ENCODE measurements at places on chromosomes 5 and 9.
A peak's percentile ranks its signal among the peaks of the same experiment; 100 is the strongest.

- DNase-seq = no peak
Measured at GRCh38 chr5:62701036-62701435, 122.4 kb downstream of the LRRC70 start.

DNA sequence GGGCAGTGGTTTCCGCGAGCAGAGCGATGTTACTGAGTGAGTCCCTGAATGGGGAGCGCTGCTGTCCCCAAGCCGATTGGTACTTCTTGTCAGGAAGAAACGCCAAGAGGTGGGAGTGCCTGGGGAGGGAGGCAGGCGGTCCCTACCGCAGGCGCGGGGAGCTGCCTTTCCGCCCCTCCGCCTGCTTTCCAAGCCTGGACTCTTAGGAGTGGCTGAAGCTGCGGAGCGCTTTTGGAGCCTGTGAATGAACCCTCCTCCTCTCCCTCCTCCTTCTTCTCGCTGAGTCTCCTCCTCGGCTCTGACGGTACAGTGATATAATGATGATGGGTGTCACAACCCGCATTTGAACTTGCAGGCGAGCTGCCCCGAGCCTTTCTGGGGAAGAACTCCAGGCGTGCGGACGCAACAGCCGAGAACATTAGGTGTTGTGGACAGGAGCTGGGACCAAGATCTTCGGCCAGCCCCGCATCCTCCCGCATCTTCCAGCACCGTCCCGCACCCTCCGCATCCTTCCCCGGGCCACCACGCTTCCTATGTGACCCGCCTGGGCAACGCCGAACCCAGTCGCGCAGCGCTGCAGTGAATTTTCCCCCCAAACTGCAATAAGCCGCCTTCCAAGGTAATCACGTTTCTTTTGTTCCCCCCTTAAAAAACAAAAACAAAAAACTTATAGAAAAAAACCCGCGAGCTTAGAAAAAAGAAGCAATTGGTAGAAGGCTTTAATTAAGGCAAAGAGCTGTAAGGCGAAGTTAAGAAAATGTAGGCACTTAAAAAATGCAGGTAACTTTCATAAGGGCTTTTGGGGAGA is at the start of gene VCAN:
Gene VCAN, plus strand, starts transcription at position 340 of the 808 bp plus-strand sequence. CDS start 11,775 bp downstream, outside the sequence.
- no peak for DNase-seq

- no peak for DNase-seq
Measured at GRCh38 chr9:99556998-99557397, 264.7 kb upstream of the NR4A3 start.

- peak; percentile 78 for DNase-seq
Measured at GRCh38 chr9:78127279-78128225, 95.9 kb upstream of the GNAQ start.

- no peak for DNase-seq
Measured at GRCh38 chr9:115952430-115953292, 200.9 kb upstream of the PAPPA start.

GRCh38 chr5:135708481-135709207 is 125.8 kb upstream of the SLC25A48 start:
- DNase-seq = no peak

- DNase-seq = no peak
Measured at GRCh38 chr5:111676466-111676865, 80.5 kb downstream of the NREP start.

GRCh38 chr5:109297900-109298299 is 111.9 kb downstream of the PJA2 start:
- DNase-seq = no peak

DNA sequence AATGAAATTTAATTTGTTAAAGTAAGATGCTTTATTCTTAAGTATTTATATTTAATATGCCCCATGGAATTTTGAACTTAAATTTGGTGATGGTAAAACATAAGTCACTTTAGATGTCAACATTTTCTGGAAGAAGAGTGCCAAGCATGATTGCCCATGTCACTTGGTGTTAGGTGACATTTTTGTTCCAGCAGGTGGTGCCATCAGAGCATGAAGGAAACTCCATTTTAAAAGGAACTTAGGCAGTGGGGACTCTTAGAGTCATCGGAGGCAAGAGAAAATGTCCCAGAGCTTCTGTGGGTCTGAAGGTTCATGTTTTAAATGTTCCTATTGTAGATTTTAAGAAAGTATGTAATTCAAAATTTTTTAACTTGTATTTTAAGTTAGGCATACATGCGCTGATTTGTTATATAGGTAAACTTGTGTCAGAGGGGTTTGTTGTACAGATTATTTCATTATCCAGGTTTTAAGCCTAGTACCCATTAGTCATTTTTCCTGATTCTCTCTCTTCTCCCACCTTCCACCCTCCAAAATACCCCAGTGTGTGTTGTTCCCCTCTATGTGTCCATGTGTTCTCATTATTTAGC is 789.3 kb downstream of the SEMA5A start:
- DNase-seq = no peak

DNA sequence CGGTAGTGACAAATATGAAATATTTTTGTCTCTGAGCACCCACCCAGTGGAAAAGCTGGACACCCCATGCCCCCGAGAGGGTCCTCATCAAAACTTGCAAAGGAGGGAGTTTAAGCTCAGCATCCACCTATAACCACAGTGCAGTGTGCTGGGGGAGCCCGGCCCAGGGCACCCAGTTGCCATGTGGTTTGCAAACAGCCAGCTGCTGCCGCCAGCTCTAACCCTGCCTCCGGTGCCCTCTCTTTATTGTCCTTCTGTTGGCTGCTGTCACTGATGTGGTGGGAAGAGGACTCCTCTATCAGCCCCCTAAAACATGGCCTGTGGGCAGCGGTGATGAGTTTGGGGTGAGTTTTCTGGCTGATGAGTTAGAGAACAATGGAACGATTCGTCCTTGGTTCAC is 160.9 kb upstream of the MVB12B start:
- no peak for DNase-seq

DNA sequence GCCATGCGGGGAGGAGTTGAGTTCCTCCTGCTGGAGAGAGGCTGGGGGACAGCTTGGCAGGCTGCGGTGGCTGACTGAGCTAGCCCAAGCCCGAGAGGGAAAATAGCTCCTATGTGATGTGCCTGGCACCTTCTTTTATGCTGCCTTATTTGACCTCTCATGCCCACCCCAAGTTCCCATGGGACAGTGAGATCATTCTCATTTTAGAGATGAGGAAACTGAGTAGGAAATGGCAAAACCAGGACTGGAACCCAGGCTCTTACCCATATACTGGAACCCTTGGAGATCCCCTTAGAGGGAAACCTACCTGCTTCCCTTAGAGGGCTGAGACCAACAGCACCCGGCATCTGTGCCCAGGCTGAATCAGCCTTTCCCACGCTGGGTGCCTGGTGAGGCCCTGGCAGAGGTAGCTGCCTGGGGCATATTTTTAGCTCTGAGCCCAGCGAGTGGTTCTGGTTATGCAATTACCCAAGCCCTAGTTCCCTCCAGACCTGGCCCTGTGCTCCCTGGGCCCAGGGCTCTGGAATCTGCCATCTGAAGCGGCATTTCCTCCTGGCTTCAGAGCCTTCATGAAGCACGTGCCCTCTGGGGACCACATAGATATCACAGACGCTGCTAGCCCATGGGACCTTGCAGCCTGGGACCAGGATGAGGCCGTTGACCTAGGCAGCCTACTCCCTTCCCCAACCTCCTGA is 23.6 kb downstream of the COL27A1 start:
- no peak for DNase-seq

DNA sequence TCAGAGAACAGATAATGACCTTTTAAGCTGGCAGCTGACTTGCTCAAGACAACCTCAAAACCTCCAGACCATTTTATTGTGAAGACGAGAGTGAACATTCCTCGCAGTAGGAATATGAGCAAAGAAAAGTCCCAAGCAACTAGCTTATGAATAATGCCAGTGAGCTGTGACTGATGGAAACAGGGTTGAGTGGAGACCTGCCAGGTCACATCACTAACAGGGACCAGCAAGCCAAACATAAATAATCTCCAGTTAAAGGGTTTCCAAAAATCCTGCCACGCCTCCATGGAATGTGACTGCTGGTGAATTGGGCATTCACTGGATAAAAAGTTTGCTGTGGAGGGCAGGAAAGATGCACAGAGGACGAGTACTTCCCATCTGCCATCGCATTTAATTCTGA is 185.4 kb downstream of the CRB2 start:
- no peak for DNase-seq

- DNase-seq = no peak
Measured at GRCh38 chr5:2755076-2755680, 3.7 kb upstream of the IRX2 start.

DNA sequence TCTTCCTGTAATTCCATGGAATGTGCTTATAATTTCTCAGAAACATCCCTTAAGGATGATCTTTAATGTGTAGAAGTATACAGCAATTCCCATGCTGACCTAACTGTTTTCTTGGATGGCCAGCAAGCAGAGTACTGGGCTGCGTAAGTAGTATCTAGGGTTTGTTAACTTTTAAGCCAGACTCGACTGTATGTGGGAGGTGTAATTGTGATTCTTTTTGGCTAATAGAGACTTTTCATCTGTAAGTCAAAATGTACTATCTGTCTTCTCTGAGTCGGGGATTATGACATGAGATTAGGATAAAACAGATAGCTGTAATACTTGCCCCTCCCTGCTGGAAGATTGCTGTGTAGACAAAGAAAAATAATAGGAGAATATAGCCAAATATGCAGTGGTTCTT is 169.3 kb downstream of the SGCD start:
- DNase-seq = no peak

DNA sequence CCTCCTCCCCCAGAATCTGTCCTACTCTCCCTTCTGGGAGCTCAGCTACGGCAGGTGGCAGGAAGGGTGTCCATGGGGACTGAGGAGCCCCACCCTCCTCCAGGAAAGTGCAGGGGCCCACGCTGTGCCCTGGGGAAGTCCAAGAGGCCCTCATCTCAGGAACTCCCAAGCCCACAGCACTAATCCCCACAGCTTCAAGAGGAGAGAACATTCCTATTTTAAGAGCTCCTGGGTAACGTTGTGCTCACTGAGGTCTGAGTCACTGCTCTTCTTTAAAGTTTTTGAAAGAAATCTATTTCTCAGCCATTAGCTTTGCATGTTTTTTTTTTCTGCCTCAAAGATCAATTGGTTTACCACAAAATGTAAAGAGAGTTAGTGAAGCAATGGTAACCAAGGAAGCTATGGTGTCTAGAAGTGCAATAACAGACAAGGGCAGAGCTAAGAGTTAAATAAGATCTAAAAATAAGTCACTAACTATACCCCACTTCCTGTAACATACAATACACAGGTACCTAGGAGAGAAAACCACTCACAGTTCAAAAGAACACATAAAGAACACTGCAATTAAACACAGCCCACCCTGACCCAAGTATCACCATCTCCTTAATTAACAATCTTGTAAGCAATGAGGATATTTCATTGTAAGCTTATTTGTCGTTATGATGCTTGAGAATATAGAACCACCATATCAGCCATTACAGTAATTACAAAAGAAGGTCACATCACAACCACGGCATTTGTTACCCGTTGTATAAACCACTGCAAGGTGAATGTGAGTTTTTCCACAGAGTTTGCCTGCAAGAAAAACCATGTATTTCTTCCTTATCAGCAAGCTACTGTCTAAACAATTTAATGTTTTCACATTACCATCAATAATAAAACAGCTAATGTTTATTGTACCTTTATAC is 382.3 kb upstream of the SLC30A5 start:
- DNase-seq = no peak

DNA sequence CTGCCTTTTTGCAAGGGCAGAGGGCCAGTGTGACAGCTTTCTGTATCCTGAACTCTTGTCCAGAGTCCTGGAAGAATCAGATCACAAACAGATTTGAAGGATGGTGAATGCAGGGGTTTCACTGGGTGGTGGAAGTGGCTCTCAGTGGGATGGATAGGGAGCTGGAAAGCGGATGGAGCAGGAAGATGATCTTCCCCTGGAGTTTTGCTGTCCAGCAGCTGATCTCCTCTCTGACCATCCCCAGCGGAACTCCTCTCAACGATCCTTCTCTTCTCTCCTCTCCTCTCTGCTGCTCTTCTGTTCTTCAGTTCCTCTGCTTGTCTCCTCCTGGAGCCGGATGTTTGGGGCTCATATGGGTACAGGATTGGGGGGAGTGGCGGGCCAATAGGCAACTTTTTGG is 108.3 kb upstream of the HMHB1 start:
- DNase-seq = no peak

DNA sequence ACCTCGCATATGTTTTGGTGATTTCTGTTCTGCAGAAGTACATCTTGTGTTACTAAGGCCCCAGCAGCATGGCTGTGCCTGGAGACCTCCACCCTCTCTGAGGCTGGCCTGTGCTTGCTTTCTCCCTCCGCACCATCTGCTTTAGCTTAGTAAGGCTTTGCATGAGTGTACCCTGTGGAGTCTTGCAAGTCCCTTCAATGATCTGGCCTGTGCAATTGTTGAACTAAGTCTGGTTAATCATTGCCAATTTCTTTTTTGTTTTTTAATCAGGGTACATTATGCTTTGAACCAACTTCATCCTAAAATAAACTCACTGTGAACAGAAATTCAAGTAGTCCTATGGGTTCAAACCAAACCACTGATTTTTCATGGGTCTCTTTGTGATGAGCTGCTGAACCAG is 32.3 kb downstream of the ACOT12 start:
- no peak for DNase-seq

DNA sequence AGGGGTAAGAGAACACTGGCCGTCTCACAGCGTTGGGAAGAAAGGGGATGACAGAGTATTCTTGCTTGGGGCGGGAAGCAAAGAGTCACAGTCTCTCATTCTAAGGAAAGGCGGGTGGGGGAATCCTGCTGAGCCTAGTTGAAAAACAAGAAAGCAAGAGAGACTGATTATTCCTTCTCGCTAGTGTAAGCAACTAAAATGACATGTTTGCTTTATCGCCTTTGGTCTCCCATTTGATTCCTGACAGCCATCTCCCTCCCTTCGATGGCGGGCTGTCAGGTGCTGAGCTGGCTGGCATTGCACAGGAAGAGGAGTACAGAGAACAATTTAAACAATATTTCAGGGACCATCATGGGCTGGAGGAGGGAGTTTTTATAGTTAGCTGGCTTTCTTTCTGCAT is 331.3 kb downstream of the ASTN2 start:
- DNase-seq = no peak

DNA sequence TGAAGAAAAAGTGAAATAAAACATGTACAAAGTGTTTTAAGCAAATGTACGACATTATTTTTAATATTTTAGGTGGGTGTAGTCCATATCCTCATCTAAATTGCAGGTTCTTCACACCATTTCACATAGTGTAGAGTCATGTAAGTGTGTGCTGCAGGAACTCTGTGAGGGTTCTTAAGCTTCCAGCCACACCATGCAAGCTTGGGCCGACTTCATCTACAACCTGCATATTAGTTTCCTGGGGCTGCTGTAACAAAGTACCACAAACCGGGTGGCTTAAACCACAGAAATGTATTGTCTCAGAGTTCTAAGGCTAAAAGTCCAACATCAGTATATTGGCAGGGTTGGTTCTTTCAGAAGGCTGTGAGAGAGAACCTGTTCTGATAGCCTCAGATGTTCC is 10.2 kb downstream of the PAM start:
- no peak for DNase-seq

DNA sequence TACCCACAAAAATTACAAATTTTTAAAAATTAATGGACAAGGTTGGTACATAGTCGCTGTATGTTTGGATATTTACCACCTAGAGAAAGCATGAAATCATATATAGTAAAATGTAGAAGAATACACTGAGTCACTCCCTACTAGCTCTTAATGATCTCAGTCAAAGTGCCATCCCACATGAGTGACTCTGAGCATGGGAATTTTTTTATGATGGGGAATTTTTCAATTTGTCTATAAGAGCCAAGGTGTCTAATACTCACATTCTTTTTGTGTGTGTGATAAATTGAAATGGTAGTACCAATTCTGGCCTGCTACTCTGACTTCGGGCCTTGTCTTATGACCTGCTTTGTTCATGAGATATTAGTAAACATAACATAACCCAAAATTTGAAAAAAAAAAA is 483.2 kb downstream of the CDH10 start:
- no peak for DNase-seq

GRCh38 chr5:116133281-116133680 is 48.5 kb downstream of the COMMD10 start:
- DNase-seq = no peak

- peak; percentile 12 for DNase-seq
Measured at GRCh38 chr5:85671223-85671970, 946.3 kb upstream of the COX7C start.

Data from T47D (cell line).